CD14-positive monocyte (primary cell): ENCODE measurements at places on chromosomes 4 and X. TPM values are rescaled to one million over a fixed set of nuclear protein-coding genes. Genes with fewer than 3 reads are reported as not detected.

The CSN2 gene
- not detected for polyA plus RNA-seq

The RAB28 gene
- polyA plus RNA-seq = 18.0 TPM

- DNase-seq = peak; percentile 51
Measured at GRCh38 chr4:83599183-83599582, 63.3 kb downstream of the GPAT3 start.

- no peak for DNase-seq
Measured at GRCh38 chr4:149031399-149031798, 589.2 kb upstream of the NR3C2 start.

GRCh38 chr4:139606579-139607501, 50.8 kb upstream of the SETD7 start:
- DNase-seq = peak; percentile 57

GRCh38 chr4:147194114-147194513, 248.4 kb upstream of the TTC29 start:
- DNase-seq = no peak

GRCh38 chrX:9586992-9587392, 122.1 kb downstream of the TBL1X start:
- DNase-seq = no peak

- no peak for DNase-seq
Measured at GRCh38 chr4:15341733-15342300, 86.0 kb upstream of the C1QTNF7 start.

- no peak for DNase-seq
Measured at GRCh38 chrX:70527610-70528345, 83.1 kb downstream of the DLG3 start.

DNA sequence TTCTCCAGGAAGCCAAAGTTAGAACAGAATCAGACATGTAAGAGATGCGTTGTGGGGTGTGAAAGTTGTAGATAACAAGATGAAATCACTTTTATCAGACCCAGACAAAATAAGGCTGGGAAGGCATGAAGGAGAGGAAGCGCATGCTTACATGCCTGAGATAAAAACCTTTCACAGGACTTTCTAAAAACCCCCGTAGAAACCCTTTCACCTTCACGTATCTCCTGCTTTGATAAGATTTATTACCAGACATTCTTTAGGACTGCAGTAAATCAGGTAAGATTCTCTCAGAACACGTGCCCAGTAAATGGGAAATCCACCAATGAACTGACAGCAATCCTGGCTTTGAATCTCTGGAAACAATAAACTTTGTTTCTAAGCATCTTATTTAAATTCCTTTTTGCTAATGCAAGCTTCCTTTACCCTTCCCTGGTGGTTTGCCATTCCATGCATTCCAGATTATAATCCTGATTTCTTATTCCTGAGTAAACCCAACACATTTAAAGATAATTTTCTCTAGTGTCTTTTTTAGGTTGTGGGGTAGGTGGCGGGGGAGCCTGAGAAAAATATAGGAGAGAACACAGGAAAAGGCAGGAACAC, 254.6 kb upstream of the LDB2 start:
- no peak for DNase-seq

GRCh38 chr4:56880572-56880971, 27.1 kb upstream of the REST start:
- no peak for DNase-seq
